Stomach (tissue), 19 donors: ENCODE measurements at places on chromosomes 1 and 21. TPM values are rescaled to one million over a fixed set of nuclear protein-coding genes. Genes with fewer than 3 reads are reported as not detected.
A peak's percentile ranks its signal among the peaks of the same experiment; 100 is the strongest.

The TFF3 gene
- 2.0 TPM for total RNA-seq

The TNFAIP8L2 gene
- total RNA-seq = 2.0 TPM

The FMO3 gene
- 0.55 TPM for total RNA-seq

The LCE3D gene
- not detected for total RNA-seq

The QSOX1 gene
- total RNA-seq = 129 TPM

DNA sequence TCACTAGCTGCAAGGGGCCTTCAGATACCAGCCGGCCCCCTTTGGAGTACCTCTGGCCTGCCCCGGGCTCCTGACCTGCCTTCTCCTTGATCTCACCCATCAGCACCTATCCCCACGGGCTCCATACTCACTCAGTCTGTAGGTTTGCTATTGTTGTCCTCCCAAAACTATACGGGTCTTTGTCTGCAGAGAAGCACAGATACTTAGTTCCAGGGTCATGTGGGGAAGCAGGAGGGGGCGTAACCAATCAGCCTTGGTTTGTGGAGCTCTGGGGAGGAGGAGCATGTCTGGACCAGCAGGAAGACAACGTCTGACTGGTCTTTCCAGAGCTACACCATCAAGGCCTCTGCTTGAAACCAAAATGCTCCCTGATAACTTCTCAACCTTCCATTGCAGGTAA, 15.2 kb downstream of the TMEM63A start:
- H3K4me1 ChIP-seq = peaks cover 31% of the 10 kb centered on the region
- H3K36me3 ChIP-seq = peaks cover 100% of the 10 kb centered on the region
- DNase-seq = no peak
- no peaks in the 10 kb centered on the region for H3K27me3 ChIP-seq
- no peak overlapping the region for H3K4me3 ChIP-seq

DNA sequence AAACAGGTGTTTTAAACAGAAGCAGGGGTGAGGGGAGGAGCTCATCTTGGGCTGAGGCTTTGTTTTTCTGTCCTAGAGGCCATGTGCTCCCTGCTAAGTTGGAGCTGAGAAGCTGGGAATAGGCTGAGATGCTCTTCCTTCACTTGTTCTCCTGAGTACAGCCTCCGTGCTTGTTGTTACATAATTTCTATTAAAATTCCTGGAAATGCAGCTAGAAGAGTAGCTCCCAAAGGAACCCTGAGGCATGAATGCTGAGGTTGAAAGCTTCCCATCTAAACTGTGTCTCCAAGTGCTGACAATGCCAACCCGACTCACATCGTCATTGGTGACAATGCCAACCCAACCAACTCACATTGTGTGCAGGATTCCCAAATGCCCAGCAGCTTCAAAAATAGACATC, 12.6 kb upstream of the ITPKB start:
- H3K4me3 ChIP-seq = no peak overlapping the region
- H3K27ac ChIP-seq = no peak overlapping the region
- no peak for DNase-seq
- H3K27me3 ChIP-seq = no peaks in the 10 kb centered on the region
- H3K4me1 ChIP-seq = no peaks in the 10 kb centered on the region

DNA sequence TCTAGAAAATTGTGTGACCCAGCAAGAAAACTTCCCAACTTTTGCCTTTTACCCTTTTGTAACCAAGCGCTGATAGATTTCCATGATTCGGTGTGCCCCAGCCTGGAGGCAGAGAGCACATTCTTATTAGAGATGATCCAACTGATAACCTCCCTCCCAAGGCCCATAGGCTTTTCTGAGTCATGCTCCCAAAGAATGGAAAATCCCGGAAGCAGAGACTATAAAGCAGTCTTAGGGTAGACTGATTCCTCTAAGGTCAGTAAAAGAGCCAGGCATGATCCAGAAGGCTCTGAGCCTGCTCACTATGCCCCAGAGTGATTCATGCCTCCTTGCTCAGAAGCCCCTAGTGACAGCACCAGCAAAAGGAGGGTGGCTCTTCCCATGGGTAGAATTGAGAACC, 4.3 kb downstream of the CAMK1G start:
- H3K4me1 ChIP-seq = peaks cover 5% of the 10 kb centered on the region
- H3K4me3 ChIP-seq = no peak overlapping the region
- no peak for DNase-seq
- H3K36me3 ChIP-seq = no peaks in the 10 kb centered on the region

DNA sequence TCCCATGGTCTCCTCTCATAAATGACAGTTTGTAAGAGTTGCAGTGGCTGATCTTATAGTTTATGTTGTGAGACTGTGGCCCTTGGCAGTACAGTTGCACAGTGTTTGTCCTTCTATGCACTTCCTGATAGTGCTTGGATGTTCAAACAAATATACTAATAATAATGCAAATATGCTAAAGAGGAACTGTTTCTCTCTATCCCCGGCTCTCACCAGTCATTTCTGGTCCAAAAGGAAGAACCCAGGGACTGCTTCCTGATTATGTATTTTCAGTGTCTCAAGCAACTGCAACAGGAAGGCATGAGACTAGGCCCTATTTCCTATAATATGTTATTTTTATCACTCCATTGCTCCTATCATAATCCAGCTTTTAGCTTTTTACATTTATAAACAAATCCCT, 17.0 kb upstream of the SUCO start:
- no peaks in the 10 kb centered on the region for H3K36me3 ChIP-seq
- no peak overlapping the region for H3K27ac ChIP-seq
- DNase-seq = no peak
- no peak overlapping the region for H3K4me3 ChIP-seq

DNA sequence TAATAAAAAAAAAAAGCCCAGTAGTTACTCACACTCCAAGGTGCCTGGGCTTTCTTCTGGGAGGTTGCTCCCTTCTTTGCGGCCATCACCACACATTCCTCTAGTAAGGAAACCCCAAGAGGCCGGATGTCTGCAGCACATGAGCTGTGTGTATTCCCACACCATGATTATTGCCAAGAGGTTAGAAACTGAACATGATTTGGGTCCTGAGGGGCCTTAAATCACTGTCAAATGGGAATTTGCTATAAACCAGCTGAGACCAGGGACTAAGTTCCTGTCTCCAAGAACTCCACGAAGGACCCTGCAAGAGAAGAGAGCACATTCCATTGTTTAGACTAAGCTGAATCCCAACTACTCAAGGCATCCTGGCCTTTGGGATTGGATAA, 85.3 kb upstream of the SSX2IP start:
- H3K27ac ChIP-seq = no peak overlapping the region
- peaks cover 7% of the 10 kb centered on the region for H3K4me1 ChIP-seq
- no peak overlapping the region for H3K4me3 ChIP-seq
- H3K36me3 ChIP-seq = no peaks in the 10 kb centered on the region
- no peaks in the 10 kb centered on the region for H3K27me3 ChIP-seq
- no peak for DNase-seq

DNA sequence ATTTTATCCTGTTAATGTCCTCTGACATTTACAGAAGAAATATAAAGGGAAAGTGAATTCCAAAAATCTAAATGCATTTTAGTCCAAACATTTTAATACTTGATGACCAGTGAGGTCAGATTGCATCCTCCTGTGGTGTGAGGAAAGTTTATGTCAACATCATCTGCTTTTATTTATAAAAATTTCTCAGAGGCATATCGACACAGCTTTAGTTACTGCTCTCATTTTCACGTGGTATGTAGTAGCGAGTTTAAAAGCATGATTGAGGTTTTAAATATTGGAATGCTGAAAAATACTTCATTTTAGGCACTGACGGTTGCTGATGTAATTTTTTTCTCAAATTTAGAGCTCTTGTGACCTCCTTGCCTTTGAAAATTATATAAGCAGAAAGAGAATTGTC, 234.8 kb downstream of the HMCN1 start:
- no peak overlapping the region for H3K4me3 ChIP-seq
- no peaks in the 10 kb centered on the region for H3K4me1 ChIP-seq
- H3K36me3 ChIP-seq = no peaks in the 10 kb centered on the region
- peak; percentile 11 for DNase-seq
- H3K27me3 ChIP-seq = no peaks in the 10 kb centered on the region

DNA sequence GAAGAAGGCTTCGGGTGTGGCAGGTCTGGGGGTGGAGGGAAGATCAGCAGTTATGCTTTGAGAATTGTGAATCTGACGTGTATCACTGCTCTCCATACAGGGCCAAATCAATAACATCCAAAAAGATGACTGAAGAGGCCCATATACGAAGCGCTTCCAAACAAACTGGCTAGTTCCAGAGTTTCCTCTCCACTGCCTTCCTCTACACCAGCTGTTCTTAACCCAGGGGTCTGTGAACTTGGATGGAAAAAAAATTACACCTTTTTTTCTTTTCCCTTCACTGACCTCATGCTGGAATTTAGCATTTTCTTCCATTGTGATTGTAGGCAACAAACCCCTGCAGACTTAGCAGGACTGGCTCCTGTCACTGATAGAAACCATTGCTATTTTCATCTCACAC, 77.1 kb upstream of the NBL1 start:
- no peak overlapping the region for H3K4me3 ChIP-seq
- no peak overlapping the region for H3K27ac ChIP-seq
- H3K36me3 ChIP-seq = no peaks in the 10 kb centered on the region
- no peaks in the 10 kb centered on the region for H3K27me3 ChIP-seq
- peaks cover 17% of the 10 kb centered on the region for H3K4me1 ChIP-seq

DNA sequence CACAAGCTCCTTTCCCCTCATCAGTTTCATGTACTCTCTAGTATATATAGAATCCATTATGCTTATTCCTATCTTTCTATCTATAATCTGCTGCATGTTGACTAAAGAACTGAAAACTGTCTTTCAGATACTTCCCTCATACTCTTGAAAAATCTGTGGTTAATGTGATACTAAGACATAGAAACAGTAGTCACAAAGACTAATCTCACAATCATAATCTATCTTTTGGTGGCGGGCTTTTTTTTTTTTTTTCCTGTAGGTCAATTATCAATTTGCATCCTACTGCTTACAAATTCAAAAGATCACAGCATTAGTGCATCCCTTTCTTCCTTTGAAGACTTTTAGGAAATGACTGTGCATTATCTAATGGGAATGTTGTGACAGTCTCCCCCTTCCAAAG, 4.7 kb downstream of the UBR4 start:
- DNase-seq = no peak
- no peaks in the 10 kb centered on the region for H3K27me3 ChIP-seq
- peaks cover 11% of the 10 kb centered on the region for H3K36me3 ChIP-seq
- peaks cover 55% of the 10 kb centered on the region for H3K4me1 ChIP-seq
- H3K4me3 ChIP-seq = no peak overlapping the region

DNA sequence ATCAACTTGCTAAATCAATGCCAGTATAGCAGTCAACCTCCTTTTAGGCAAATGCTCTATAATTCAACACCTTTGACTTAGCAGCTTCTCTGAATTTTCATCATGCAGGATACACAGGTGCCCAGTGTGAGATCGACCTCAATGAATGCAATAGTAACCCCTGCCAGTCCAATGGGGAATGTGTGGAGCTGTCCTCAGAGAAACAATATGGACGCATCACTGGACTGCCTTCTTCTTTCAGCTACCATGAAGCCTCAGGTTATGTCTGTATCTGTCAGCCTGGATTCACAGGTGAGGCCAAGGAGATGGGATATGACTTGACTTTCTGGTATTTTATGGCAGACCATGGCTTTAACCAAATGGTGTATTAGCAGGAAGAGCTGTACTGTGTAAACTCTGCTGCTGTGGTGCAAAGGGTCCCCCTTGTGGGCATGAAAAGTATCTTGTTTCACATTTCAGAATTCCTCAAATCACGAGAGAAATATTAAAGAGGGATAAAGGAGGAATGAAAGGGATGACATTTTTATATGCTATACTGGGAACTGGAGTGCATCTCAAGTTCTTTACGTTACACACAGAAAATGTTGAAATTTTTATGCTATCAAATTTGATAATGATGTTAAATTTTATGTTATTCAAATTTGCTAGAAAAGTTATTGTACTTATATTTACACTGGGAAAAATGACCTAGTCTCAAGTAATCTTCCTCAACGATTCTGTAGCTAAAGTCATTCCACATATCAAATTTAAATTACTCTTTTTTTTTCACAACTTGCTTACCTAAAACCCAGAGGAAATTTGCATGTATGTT, 88.9 kb downstream of the CRB1 start:
- no peak overlapping the region for H3K27ac ChIP-seq
- no peak overlapping the region for H3K4me3 ChIP-seq
- H3K36me3 ChIP-seq = no peaks in the 10 kb centered on the region
- peak; percentile 71 for DNase-seq
- no peaks in the 10 kb centered on the region for H3K27me3 ChIP-seq

DNA sequence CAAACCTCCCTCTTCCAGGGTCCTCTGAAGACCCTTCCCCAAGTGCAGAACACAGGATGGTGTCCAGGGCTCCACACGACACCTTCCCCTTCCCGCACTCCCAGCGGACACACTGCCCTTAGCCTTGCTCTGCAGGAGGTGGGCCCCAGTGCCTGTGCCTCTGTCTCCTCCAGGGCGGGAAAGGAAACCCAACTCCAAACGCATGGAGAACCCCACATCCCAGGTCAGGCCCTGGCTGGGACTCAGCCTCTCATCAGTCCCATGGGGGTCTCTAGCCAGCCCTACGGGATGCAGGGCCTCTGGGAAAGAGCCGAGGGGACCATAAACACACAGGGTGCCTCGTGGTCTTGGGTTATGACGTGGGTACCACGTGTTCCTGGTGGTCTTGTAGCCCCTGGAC, 5.6 kb upstream of the SMYD3 start:
- DNase-seq = no peak
- no peak overlapping the region for H3K27ac ChIP-seq
- H3K4me3 ChIP-seq = no peak overlapping the region
- no peaks in the 10 kb centered on the region for H3K36me3 ChIP-seq
- peaks cover 6% of the 10 kb centered on the region for H3K4me1 ChIP-seq
- no peaks in the 10 kb centered on the region for H3K27me3 ChIP-seq

GRCh38 chr1:109322974-109323373, 16.2 kb upstream of the MYBPHL start:
- H3K4me3 ChIP-seq = no peak overlapping the region
- no peak for DNase-seq
- no peaks in the 10 kb centered on the region for H3K27me3 ChIP-seq
- peaks cover 96% of the 10 kb centered on the region for H3K36me3 ChIP-seq

DNA sequence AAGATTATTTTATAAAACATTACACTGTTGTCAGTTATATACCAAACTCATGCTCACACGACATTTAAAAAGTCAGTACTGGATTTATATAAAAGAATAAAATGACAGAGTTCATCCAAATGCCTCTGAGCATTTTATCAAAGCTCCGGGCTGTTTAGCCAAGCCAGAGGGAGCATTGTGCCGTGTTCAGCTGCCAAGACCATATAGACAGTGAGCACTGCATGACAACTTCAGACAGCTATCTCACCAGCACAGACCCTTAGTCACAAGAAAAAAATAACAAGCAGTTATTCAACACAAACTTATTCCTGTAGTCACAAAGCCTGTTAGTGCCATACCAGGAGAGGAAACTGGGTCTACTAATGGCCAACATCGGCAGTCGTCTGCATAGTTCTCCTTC, 88.0 kb upstream of the PBX1 start:
- no peaks in the 10 kb centered on the region for H3K27me3 ChIP-seq
- DNase-seq = no peak
- no peak overlapping the region for H3K27ac ChIP-seq
- H3K4me1 ChIP-seq = no peaks in the 10 kb centered on the region
- no peak overlapping the region for H3K4me3 ChIP-seq

DNA sequence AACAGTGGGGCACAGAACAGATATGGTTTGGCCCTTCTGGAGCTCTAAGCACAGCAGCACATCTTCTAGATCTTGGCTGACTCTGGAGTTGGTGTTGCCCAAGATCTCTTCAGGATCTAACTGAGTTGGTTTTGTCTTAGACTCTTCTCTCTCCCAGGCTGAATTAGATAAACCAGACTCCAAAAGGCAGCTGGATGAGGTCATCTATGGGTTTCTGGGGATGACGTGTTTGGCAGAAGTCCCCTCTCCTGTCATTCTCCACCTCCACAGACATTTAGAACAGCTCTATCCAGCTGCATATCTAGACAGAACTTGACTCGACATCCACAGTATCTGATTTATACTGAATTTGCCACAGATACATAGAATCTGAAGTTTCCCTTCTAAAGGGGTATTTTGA, 75.3 kb downstream of the ST6GALNAC5 start:
- H3K27ac ChIP-seq = no peak overlapping the region
- no peaks in the 10 kb centered on the region for H3K36me3 ChIP-seq
- H3K4me1 ChIP-seq = no peaks in the 10 kb centered on the region
- DNase-seq = no peak
- H3K27me3 ChIP-seq = no peaks in the 10 kb centered on the region
- no peak overlapping the region for H3K4me3 ChIP-seq
